ENCODE measurements at places on chromosomes 16 and 17.

DNA sequence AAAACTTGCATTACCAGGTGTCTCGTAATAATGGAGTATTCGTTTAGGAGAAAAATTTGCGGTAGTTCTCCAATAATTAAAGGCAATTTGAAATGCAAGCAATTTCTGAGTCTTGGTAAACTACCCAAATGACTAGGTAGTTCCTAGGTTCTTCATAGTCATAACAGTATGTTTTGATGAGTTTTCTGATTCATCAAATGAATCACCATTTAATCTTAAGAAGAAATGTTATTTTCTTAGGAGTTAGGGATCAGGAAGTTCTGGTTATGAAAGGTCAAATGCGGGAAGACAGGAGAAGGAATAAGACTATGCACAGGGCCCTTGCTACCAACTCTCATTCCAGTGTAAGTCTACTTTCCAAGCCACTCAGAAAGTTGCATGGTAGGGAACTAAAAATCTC is 221.5 kb upstream of the SOX9 start:
- no peak for DNase-seq

- DNase-seq = no peak
Observed at GRCh38 chr17:48543854-48544348, 1.0 kb downstream of the HOXB2 start.

- DNase-seq = no peak
Observed at GRCh38 chr16:89945654-89946053, 2.9 kb upstream of the DEF8 start.

GRCh38 chr17:10127819-10128425 is 70.5 kb downstream of the GAS7 start:
- no peak for DNase-seq

GRCh38 chr17:39683295-39683939 is 4.4 kb downstream of the PGAP3 start:
- no peak for DNase-seq

DNA sequence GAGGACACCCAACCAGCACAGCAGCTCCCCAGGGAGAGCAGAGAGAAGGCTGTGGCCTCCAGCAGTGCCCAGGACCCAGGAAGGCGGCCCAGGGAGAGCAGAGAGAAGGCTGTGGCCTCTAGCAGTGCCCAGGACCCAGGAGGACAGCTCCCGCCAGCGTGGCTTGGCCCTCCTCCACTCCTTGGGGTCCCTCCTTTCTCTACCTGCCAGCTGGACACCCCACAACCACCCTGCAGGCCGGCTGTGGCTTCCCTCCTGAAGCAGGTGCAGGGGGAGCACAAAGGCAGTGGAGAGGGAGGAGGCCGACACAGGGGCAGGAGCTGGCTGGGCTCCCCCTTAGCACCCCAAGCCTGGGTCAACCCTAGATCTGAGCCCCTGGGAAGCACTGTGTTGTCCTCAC is 54.1 kb upstream of the FASN start:
- DNase-seq = no peak

DNA sequence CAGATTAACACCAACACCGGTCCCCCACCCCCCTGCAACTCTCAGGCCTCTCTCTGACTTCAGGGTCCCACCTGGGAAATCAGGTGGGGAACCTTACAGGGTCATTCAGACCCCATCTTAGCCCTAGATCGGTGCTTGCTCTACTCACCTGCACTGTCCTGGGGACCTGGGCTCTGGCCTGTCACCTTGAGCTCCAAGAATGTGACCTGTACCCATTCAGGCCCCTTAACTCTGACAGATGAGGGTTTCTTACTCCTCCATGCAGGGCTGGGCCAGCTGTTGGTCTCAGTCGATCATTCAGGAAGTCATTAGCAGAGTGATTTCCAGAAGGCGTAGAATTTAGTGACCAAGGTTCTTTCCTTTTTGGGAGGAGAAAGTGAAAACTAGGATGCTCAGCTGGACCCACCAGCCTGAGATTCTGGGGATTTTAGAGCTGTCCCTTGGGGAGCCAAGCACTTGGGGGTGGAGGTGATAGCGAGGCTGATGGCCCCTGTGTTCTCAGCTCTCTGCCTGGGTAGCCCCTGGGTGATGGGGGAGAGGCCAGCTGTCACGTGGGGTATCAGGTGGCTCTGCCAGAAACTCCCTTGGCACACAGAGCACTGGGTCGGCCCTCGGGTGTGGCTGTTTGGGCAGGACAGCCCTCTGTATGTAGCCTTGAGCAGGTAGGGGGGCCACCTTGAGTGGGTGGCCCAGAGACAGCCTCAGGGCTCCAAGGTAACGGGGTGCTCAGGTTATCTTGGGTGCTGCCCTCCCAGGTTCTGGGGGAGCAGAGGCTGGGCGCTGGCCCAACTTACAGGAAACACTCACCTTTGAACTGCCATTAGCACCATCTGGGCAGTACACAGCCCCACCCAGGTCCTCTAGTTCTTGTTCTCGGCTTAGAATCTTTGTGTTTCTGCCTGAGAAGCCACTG is 724 bp downstream of the MVP start:
- no peak for DNase-seq

- DNase-seq = no peak
Observed at GRCh38 chr17:36892112-36892838, 45.0 kb upstream of the LHX1 start.

- no peak for DNase-seq
Observed at GRCh38 chr16:72876221-72876620, 171.7 kb downstream of the ZFHX3 start.

- no peak for DNase-seq
Observed at GRCh38 chr17:15485045-15485444, 17.6 kb upstream of the CDRT4 start.

DNA sequence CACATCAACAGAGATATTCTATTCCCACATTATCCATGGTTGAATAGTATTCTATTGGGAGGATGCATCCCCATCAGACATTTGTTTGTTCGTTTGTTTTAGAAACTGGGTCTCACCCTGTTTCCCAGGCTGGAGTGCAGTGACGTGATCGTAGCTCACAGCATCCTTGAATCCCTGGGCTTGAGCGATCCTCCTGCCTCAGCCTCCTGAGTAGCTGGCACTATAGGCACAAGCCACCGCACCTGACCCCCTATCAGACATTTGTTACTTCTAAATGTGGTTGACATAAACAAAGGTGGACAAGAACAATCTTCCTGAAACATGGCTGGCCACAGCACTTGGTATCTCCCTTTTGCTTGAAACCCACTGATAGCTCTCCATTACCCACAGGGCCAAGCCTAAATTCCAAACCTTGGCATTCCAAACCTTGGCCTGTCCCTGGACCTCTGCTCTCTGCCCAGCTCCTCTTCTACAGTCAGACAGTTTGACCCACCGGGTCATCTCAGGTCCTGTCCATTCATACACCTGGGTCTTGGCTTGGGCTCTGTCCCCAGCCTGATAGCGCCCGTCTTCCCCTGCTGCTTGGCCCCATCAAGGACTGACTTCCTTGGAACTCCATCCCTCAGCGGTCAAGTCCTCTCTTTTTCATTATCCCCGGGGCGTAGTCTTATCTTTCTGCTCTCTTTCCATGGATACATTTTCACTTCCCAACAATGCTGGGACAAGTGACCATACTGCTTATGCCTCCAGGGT is 1.5 kb upstream of the PRR29 start:
- no peak for DNase-seq

- DNase-seq = peak; percentile 13
Observed at GRCh38 chr17:12256380-12256995, 235.8 kb downstream of the MAP2K4 start.

DNA sequence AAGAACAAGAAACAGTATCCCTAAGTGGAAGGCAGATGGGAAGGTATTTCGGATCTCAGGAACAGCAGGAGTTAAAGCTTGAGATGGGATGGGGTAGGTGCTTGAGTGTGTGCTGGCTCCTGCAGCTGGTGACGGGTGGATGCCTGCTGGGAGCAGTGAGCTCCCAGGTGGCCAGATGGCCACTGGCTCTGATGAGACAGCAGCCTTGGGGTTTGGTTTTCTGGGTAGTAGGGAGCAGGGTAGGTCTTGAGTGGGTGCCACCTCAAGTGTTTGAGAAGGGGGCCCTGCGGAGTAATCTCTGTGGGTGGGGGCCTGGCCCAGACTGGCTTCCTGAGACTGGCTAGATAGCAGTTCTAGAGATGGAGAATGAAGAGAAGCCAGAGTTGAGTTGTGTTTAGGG is 10.3 kb downstream of the EPN2 start:
- no peak for DNase-seq

DNA sequence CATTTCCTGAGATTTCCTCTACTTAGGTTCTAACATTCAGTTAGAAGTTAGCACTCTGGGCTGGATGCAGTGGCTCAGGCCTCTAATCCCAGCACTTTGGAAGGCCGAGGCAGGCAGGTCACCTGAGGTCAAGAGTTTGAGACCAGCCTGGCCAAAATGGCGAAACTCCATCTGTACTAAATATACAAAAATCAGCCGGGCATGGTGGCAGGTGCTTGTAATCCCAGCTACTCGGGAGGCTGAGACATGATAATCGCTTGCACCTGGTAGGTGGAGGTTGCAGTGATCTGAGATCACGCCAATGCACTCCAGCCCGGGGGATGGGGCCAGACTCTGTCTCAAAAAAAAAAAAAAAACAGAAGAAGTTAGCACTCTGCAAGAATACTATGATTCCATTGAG is 1430.9 kb downstream of the CDH11 start:
- DNase-seq = no peak

DNA sequence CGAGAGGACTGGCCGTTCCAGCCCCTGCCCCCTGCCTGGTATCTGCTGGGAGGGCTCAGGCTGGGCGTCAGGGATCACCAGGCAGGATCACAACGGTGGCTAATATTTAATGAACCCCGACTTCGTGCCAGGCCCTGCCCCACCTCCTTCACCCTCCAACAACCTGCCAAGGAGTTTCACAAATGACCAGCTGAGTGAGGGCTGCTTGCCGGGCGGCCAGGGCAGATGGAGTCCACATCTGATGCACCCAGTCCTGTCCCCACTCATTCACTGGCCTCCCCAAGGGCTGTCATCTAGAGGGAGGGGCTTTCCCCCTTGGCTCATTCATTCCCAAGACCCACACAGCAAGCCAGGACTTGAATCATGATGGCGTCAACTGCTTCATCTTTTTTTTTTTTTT is 17.5 kb downstream of the UBALD1 start:
- DNase-seq = no peak

DNA sequence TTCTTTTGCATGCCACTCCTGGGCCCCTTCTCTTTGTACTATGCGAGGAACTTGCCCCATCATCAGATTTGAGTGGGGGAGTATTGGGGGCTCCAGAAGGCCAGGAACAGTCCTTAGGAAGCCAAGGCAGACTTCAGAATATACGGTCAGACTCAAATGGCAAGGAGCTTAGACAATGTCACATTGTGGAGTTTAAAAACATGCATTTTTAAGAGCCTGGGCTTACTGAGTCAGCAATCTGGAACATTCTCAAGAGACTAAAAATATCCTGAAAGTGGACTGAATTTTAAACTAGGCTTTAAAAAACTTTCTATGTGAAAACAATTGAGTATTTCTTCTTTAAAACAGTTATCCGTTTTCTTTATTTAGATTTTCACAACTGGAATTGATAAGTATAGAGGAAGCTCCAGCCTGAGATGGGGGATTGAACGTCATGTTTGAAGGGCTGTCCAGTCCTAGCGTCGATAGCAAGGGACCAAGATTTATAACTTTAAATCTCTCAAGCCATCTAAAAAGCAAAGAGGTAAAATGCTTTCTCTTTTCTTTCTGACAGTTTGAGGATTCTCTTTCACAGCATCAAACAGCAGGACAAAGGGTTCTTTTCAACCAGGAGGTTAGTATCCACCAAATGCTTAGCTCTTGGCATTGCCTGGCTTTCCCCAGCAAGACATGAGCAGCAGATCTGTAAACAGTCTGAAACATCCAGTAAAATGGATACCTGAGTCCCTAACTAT is 45.8 kb upstream of the CDRT4 start:
- no peak for DNase-seq

DNA sequence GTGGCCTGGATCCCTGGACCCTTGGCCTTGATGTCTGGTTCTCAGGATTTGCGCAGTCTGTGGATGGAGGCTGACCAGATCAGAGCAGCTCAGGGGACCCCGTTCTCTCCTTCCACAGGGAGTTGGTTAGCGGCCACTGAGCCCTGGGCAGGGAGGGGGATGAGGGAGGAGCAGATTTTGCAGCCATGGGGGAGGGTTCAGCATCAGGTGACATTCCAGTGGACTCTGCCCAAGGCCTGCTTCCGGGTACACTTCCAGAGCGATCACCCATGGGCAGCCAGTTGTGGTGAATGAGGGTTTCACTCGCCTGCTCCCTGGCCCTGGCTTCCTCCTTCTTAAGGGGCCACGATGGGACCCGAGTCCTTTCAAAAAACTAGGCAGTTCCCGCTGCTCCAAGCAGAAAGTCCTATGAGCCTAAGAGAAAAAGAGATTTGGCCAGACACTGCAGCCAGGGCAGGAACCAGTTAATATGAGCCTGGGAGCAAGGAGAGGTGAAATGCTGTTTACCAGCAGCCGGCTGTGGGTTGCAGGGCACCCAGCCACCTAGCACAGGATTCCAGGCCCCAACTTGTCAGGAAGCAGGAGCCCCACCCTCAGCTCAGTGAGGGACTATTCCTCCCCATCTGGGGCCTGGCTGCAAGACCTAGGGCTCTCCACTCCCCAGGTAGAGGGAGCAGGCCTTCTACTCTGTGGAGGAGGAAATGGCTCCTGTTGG is 4.7 kb upstream of the GPRC5C start:
- DNase-seq = no peak

- DNase-seq = no peak
Observed at GRCh38 chr17:56979091-56979480, 1.2 kb downstream of the SCPEP1 start.

GRCh38 chr16:53449816-53450517 is 15.7 kb downstream of the RBL2 start:
- DNase-seq = no peak

DNA sequence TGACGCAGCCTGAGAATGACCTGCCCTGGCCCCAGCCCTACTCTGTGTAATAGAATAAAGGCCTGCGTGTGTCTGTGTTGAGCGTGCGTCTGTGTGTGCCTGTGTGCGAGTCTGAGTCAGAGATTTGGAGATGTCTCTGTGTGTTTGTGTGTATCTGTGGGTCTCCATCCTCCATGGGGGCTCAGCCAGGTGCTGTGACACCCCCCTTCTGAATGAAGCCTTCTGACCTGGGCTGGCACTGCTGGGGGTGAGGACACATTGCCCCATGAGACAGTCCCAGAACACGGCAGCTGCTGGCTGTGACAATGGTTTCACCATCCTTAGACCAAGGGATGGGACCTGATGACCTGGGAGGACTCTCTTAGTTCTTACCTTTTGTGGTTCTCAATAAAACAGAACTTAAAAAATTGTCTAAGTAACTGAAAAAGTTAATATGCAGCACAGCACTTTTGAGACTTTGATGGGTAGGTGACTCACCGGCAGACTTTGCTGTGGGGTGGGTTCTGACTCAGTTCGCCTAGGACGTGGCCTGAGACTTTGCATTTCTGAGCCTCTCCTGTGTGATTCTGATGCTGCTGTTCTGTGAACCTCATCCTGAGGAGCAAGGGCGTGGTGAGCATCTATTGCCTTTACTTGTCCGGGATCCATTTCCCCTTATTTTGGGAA is 5.7 kb downstream of the LAT start:
- DNase-seq = no peak

GRCh38 chr17:2418572-2418971 is 17.7 kb upstream of the MNT start:
- no peak for DNase-seq

- DNase-seq = no peak
Observed at GRCh38 chr17:28700830-28701492, 10.7 kb downstream of the PROCA1 start.

DNA sequence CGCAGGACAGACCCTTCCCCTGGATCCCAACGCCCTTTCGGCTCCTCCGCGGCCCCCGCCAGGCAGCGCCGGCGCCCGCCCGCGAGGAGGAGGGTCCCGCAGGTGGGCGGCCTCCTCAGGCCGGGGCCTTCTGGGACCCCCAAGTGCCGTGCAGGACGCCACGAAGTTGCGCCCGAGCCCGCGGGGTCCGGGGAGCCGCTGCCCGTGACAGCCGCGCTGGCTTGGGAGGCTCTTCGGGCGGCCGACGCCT is 504 bp downstream of the ERN1 start:
- DNase-seq = no peak
